Left lung (tissue), 14 donors: ENCODE measurements at places on chromosomes 3 and 15.

- no peak for DNase-seq
- H3K27me3 ChIP-seq = no peaks in the 10 kb centered on the region
- H3K36me3 ChIP-seq = no peaks in the 10 kb centered on the region
- peaks cover 34% of the 10 kb centered on the region for H3K4me1 ChIP-seq
- H3K27ac ChIP-seq = no peak overlapping the region
- H3K4me3 ChIP-seq = no peak overlapping the region
Observed at GRCh38 chr15:41411031-41411430, 5.9 kb upstream of the RTF1 start.

- peaks cover 29% of the 10 kb centered on the region for H3K4me1 ChIP-seq
- no peak overlapping the region for H3K27ac ChIP-seq
- H3K27me3 ChIP-seq = no peaks in the 10 kb centered on the region
- no peaks in the 10 kb centered on the region for H3K36me3 ChIP-seq
- H3K4me3 ChIP-seq = no peak overlapping the region
Observed at GRCh38 chr15:70269311-70269911, 171.7 kb upstream of the TLE3 start.

DNA sequence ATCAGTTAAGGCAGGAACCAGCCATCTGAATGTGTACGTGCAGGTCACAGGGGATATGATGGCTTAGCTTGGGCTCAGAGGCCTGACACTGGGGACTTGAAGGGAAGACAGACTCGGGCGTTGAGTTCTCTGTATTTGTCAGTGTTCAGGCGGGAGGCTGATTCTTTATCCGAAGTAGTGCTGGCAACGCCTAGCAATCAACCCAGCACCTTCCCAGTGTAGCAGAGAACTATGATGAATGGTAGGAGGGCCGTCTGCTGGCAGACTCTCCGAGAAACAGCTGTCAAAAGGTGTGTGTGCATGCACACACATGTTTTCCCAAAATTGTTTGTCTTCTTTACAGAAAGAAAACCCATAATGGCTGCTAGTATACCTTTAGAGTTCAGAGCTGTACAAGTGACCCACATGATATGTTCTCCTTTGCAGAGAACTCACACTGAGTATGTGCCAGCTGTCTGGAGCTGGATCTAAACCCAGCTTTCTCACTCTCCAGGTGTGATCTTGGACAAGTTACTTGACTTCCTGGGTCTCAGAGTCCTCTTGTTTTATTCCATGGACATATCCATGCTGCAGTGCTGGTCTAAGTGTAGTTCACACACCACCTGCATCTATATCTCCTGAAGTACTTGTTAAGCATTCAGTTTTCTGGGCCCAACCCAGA lies 74.5 kb upstream of the LARS2 start:
- H3K4me1 ChIP-seq = no peaks in the 10 kb centered on the region
- peaks cover 12% of the 10 kb centered on the region for H3K27me3 ChIP-seq
- no peak for DNase-seq

DNA sequence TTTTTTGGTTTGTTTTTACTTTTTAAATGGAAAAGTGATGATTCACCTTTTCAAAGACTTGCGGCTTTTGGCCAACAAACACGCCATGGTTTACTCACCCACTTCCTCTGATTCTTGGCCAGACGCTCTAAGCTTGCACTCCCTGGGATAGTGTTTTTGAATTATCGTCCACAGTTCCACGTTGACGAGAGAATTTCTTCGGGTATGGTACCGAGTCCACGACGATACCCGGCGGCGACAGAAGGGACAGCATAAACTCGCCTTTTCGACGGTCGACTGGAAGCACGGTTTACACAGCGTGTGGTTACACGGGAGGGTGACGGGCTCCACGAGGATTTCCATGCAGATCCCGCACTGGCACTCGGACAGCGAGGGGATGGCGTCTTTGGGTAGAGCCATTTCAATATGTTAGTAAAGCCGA lies 783 bp downstream of the RNF168 start:
- no peaks in the 10 kb centered on the region for H3K36me3 ChIP-seq
- H3K27ac ChIP-seq = peak overlapping the region; percentile 98
- peak; percentile 79 for DNase-seq
- peak overlapping the region; percentile 83 for H3K4me3 ChIP-seq
- peaks cover 30% of the 10 kb centered on the region for H3K4me1 ChIP-seq

DNA sequence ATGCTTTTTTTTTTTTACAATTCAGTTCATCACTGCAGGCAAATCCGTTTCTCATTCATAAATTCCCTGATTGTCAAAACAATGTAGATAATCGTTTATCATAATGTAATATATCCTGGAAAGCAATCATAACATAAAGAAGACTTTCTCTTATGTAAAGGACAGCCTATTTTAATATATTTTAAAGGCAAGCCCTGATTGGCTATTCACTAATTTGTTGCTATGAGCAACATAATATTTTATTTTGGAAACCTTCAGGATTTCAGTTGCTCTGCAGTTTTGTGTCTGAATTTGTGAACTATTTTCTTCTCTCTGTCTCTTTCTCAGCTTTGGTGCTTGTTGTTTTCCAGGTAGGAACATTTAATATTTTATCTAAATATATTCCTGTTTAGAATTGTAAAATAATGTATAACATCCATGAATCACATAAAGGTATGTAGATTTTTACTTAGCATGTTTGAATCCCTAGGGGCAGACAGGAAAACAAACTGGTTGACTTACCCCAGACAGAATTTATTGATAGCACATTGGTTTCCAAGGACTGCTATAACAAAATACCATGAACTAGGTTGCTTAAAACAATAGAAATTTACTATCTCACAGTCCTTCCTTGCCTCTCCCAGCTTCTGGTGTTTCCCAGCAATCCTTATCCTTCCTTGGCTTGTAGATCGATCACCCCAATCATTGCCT lies 253.5 kb downstream of the CDIN1 start:
- no peak for DNase-seq
- no peak overlapping the region for H3K27ac ChIP-seq
- H3K4me1 ChIP-seq = no peaks in the 10 kb centered on the region
- no peaks in the 10 kb centered on the region for H3K27me3 ChIP-seq

DNA sequence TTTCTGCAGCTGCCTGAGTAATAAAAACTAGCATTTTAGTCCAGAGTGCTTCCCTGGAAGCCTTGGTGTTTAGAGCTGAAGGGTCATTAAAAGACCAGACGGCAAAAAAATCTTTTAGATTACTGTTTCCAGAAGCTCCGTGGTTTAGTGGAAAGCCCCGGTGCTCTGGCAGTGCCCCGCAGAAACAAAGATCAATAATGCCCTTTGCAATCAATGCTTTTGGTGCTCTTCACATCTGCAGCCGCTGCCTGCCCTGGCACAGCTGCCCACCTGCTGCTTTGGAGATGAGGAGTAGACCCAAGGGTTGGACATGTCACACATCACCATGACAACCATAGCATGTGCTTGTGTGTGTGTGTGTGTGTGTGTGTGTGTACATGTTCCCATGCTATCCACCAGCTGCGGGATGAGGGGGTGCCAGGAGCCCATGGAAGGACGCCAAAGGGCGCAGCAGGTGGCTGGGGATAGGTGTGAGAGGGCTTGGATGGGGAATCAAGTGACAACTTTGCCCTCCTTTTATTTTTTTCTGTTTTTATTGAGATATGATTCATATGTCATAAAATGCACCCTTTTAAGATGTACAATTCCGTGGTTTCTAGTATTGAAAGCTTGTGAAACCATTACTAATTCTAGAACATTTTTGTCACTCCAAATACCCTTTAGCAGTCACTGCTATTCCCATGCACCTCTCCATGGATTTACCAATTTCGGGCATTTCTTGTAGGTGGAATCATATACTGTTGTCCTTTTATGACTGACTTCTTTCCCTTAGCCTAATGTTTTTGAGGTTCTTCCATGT lies 75.7 kb upstream of the KLHL25 start:
- no peaks in the 10 kb centered on the region for H3K36me3 ChIP-seq
- H3K4me3 ChIP-seq = no peak overlapping the region
- no peaks in the 10 kb centered on the region for H3K4me1 ChIP-seq
- DNase-seq = no peak

DNA sequence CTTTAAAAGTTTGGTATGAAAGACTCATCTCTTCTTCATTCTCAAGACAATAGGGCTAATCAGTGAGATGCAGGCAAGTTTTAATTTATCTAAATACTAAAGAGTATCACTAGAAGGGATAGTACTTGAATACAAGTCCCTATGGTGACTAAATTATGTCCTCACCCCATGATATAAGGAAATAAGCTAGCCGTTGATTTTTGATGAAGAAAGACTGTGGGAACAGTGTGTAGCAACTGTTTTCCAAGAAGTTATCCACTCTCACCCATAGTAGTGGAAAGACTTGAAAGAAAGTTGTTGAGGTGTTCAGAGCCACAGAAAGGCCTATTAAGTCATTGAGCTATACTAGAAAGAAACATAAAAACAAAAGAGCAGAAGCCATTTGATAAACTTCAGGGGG lies 36.7 kb downstream of the PIK3CA start:
- H3K4me1 ChIP-seq = no peaks in the 10 kb centered on the region
- H3K27me3 ChIP-seq = no peaks in the 10 kb centered on the region
- H3K4me3 ChIP-seq = no peak overlapping the region
- H3K36me3 ChIP-seq = no peaks in the 10 kb centered on the region
- no peak overlapping the region for H3K27ac ChIP-seq
- DNase-seq = no peak

- H3K36me3 ChIP-seq = no peaks in the 10 kb centered on the region
- no peak overlapping the region for H3K27ac ChIP-seq
- H3K4me1 ChIP-seq = no peaks in the 10 kb centered on the region
- no peak overlapping the region for H3K4me3 ChIP-seq
Observed at GRCh38 chr3:159480046-159480445, 508.6 kb upstream of the IL12A start.

DNA sequence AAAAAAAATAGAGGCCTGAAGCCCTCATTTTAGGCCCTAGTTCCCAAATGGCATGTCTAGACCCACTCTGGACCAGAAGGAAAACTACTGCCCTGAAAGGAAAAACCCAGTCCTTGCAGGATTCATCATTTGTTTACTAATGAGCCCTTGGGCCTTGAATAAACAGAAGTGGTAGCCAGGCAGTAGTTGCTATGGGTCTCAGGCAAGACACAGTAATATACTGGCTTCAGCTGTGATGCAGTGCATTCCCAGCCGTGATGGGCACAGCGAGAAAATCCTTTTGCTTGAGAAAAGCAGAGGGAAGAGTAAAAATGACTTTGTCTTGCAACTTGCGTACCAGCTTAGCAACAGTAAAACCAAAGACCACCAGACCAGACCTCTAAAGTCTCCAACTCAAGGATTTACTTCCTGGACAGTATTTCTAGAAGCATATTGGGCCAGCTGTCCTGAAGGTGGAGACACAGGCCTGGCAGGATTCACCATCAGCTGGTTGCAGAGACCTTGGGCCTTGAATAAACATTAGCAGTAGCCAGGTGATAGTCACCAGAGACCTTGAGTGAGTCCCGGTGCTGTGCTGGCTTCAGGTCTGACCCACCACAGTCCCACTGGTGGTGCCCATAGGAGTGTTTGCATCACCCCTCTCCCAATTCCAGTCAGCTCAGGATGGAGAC lies 208.3 kb upstream of the SLITRK3 start:
- H3K27ac ChIP-seq = no peak overlapping the region
- H3K4me3 ChIP-seq = no peak overlapping the region
- H3K27me3 ChIP-seq = no peaks in the 10 kb centered on the region
- no peaks in the 10 kb centered on the region for H3K4me1 ChIP-seq
- no peaks in the 10 kb centered on the region for H3K36me3 ChIP-seq

- H3K36me3 ChIP-seq = no peaks in the 10 kb centered on the region
- DNase-seq = no peak
- peaks cover 3% of the 10 kb centered on the region for H3K4me1 ChIP-seq
Observed at GRCh38 chr3:137035631-137036030, 77.8 kb downstream of the IL20RB start.

GRCh38 chr3:51385621-51386091 lies 565 bp downstream of the MANF start:
- H3K4me1 ChIP-seq = peaks cover 33% of the 10 kb centered on the region
- no peaks in the 10 kb centered on the region for H3K27me3 ChIP-seq
- peak overlapping the region; percentile 89 for H3K4me3 ChIP-seq

GRCh38 chr3:195196266-195196665 lies 74.7 kb downstream of the XXYLT1 start:
- no peaks in the 10 kb centered on the region for H3K36me3 ChIP-seq
- peaks cover 35% of the 10 kb centered on the region for H3K4me1 ChIP-seq
- no peak overlapping the region for H3K4me3 ChIP-seq
- no peaks in the 10 kb centered on the region for H3K27me3 ChIP-seq
- H3K27ac ChIP-seq = no peak overlapping the region
- DNase-seq = no peak

DNA sequence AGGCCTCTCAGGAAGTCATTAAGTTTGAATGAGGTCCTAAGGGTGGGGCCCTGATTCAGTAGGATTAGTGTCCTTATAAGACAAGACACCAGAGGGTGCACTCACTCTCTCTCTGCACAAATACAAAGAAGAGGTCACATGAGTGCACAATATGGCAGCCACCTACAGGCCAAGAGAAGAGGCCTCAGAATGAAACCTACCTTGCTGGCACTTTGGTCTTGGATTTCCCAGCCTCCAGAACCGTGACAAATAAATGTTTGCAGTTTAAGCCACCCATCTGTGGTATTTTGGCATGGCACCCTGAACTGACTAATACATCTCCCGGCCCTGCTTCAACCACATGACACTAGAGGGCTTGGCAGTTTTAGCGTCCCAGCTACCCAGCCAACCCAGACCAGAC lies 73.9 kb upstream of the CHRNB4 start:
- no peak overlapping the region for H3K4me3 ChIP-seq
- H3K27ac ChIP-seq = no peak overlapping the region
- H3K36me3 ChIP-seq = no peaks in the 10 kb centered on the region
- H3K4me1 ChIP-seq = no peaks in the 10 kb centered on the region
- no peak for DNase-seq

DNA sequence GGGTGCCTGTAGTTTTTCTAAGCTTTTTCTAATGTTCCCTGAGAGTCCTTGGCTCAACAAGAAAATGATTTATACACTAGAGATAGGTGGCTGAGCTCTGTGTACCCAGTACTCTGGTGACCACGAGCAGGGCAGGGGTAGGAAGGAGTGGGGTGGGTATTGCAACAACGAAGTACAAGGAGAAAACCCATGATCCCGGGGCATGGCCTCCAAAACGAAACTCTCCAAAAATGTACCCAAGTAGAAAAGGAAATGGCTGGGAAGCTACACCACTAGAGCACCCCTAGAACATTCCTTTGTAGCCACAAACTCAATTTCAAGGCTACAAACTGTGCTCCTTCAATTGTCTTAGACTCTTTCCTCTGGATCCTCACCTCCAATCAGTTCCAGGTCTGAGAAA lies 138.9 kb downstream of the DUT start:
- H3K4me1 ChIP-seq = no peaks in the 10 kb centered on the region
- H3K27me3 ChIP-seq = no peaks in the 10 kb centered on the region
- H3K27ac ChIP-seq = no peak overlapping the region
- no peaks in the 10 kb centered on the region for H3K36me3 ChIP-seq
- no peak overlapping the region for H3K4me3 ChIP-seq
